Cortex of kidney (tissue), 1 donor: ENCODE measurements at places on chromosomes 16 and 17.

- DNase-seq, result no peak
Observed at GRCh38 chr17:35051183-35051578, 12.3 kb downstream of the RFFL start.

DNA sequence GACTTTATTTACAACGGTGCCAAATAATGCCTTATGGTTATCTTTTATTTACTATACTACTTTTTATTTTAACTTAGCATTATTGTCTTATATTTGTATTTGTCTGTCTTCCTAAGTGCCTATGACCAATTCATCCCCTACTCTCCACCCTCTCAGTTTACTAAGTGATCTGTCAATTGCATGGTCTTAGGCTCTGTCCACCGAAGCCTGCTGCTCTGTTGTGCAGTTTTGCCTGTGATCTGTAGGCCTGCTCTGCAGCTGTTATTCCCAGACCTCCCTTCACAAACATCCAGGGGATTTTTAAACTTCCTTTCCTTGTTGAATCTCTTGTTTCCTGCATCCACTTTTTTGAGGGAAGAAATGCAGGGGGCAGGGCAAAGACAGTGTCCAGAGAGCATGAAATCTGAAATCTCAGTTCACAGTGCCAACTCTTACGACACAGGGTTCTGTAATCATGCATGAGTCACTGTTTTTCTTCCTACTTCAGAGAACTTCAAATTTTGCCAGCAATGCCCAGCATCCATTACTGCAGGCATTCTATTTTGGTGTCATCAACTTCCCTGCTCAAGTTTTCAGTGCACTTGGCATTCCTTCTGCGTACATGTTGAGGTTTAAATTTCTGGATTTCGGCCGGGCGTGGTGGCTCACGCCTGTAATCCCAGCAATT lies 11.4 kb downstream of the SLFN5 start:
- no peak for DNase-seq

DNA sequence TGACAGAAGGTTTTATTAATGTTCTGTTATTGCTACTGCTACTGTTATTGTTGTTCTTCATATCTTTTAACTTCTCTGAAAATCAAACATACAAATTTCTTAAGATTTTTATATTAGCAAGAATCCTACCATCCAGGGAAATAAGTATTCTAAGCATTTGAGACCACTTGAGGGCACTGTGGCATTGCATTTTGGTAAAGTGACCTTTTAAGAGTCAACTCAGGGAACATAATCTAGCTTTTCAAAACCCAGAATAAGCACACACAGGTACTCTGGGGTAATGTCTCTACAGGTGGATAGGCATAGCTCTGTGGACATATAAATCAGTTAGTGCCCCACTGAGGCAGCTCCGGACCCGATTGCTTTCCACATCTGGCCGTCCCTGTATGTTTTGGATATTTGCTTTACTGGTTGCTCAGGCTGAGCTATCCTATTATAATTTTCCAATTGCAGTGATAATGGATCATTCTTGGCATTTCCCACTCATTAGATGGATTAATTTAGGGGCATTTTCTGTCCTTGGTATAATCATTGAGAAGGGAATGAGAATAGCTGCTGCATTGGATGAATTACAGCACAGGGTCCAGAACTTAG lies 1425.1 kb upstream of the CDH8 start:
- DNase-seq, result no peak

DNA sequence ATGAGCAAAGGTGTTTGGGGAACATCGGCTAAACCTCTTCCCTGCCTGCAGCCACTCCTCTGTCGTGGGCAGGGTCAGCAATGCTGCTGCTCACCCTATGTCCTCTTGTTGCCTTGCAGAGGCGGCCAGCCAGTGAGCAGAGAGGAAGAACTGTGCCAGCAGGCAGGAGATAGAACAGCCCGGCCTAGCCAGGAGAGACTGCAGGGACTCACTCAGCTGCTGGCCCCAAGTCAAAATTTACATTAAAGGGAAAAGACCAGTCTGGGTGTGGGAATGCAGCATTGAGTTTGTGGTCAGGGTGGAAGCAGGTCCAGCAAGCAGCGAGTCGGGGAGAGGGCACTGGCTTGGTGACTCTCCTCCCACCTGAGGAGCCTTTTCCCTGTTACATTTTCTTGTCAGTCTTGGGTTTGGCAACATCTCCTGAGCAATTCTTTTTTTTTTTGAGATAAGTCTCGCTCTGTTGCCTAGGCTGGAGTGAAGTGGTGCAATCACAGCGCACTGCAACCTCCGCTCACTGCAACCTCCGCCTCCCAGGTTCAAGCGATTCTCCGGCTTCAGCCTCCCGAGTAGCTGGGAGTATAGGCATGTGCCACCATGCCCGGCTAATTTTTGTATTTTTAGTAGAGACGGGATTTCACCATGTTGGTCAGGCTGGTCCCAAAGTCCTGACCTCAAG lies 22.7 kb downstream of the LIG3 start:
- DNase-seq, result no peak

GRCh38 chr17:7992516-7992915 lies 9.9 kb upstream of the GUCY2D start:
- no peak for DNase-seq

DNA sequence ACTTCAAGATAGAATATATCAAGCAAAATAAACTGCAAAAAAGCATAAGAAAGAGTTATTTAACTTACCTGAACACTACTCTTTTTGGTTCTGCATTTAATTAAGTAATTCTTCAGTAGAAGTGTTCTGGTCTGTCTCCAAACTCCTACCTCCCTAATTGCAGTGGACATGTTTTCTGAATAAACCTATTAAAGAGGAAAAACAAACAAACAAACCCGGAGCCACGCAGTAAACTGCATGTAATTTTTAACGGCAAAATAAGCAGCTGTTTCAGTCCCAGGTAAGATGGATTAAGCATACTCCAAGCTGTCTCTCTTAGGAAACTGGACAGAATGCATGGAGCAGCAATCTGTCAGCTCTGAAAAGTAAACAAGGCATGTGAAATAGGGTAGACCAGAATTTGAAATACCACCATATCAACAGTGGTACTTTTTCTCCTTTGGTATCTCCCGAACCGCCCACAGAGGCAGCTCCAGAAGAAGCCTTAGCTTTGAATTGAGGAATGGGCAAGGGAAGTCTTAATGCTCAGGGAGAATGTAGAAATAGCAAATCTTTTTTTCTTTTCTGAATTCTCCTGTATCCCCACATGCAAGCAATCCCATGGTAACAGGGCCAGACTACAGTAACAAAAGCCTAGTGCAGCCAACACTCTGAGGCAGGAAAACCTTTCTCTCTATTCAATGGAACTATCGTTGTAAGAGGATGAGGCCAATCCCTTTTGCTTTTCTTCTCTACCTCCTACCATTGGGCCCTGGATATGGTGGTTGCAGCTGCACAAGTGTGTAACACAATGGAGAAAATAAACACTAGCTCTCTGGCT lies 12.5 kb downstream of the ABCA5 start:
- DNase-seq, result no peak

DNA sequence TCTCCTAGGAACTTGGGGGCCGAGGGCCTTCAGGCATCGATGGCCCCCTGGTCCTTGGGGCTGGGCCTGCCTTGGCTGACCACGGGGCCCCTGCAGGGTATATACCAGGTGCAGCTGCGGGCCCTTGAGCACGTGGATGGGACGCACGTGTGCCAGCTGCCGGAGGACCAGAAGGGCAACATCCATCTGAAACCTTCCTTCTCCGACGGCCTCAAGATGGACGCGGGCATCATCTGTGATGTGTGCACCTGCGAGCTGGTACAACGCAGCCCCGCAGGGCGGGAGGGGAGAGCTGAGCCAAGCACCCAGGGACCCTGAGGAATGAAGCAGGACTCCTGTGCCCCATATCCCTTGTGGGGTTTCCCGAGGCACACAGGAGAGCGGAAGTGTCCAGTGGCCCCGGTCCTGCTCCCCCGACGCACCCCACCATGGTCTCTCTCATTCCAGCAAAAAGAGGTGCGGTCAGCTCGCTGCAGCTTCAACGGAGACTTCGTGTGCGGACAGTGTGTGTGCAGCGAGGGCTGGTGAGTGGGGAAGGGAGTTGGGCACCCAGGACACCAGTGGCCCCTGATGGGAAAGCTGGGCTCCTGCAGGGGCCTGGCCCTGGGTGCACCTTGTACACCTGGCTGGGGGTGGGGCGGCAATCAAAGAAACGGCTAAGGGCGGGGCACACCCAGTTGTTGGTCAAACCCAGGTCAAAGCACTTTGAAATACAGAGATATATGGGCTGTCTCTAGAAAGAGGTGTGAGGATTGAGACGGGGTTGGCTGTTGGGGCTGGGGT lies 10.6 kb downstream of the ITGB4 start:
- no peak for DNase-seq

- DNase-seq, result no peak
Observed at GRCh38 chr16:69110406-69110805, 5.0 kb downstream of the HAS3 start.

- DNase-seq, result no peak
Observed at GRCh38 chr16:52077607-52078006, 469.3 kb downstream of the TOX3 start.

- DNase-seq, result no peak
Observed at GRCh38 chr16:80914379-80915078, 92.2 kb downstream of the CMC2 start.

DNA sequence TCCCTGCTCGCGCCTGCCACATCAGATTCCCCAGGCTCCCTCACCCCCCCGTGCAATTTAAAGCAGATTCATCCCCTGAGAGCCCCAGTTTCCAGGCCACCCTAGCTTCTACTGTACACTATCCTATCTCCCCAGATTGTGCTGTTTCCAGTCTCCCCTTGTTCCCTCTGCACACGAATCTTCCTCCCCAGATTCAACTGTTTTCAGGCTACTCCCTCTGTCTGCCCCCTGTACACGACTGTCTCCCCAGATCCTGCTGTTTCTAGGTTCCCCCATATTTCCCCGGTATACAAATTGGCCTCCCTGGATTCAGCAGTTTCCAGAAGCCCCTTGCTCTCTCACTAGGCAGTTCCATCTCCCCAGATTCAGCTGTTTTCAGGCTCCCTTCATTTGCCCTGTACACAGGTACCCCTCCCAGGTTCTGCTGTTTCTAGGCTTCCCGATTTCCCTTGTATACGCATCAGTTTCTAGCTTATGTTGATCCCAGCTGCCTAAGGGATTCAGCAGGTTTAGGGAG lies 22.9 kb downstream of the COPZ2 start:
- no peak for DNase-seq

- DNase-seq, result no peak
Observed at GRCh38 chr17:5826384-5826783, 242.1 kb upstream of the NLRP1 start.

GRCh38 chr16:57953857-57954256 lies 17.1 kb downstream of the CNGB1 start:
- DNase-seq, result no peak
